ENCODE measurements at places on chromosomes 11 and 22. TPM values are rescaled to one million over a fixed set of nuclear protein-coding genes. Genes with fewer than 3 reads are reported as not detected.

KCNK4 gene
- total RNA-seq, result not detected

DNA sequence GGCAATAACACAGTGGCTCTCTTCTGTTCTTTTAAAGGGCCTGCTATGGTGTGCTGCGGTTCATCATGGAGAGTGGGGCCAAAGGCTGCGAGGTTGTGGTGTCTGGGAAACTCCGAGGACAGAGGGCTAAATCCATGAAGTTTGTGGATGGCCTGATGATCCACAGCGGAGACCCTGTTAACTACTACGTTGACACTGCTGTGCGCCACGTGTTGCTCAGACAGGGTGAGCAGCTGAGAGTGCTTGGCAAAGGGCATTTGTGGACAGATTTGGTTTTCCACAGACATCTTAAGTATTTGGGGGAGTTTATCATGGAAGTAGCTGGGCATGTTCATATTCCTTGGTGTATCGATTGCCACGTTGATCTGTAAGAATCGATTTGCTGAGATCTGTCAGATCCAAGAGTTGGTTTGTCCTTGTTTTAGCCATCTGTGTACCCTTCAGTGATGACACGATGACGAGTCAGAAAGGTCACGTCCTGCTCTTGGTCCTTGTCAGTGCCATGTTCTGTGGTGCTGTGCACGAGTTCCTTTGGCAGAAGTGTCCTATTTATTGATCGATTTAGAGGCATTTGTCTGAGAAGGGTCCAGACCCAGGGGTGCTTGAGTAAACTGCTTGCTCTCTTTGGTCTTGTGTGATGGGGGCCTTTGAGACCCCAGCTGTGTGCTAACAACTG, 4.8 kb downstream of the RPS3 start:
- no peak for DNase-seq

GRCh38 chr22:28857288-28857687, 26.1 kb upstream of the ZNRF3 start:
- no peak for DNase-seq

DNA sequence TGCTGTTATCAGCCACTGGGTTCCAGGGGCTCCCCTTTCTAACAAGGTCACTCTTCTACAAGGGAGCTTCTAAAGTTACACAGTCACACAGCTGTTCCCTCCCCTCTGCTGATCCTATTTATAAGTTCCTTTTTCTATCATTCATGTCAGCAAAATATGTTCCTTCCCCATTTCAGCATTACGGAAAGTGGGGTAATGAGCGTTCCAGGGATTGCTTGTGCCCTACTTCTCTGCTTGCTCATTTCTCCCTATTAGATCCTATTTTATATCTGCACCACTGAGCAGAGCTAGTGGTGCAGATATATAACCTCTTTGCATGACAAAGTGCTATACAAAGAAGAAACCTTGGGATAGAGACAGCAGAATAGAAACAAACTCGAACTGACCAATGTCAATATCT, 22.7 kb upstream of the PLEKHB1 start:
- no peak for DNase-seq

SYT7 gene
- total RNA-seq, result 18.6 TPM

GRCh38 chr11:19719960-19720359, 7.3 kb downstream of the NAV2 start:
- no peak for DNase-seq

PGA5 gene
- total RNA-seq, result not detected

NECTIN1 gene
- 43.9 TPM for total RNA-seq

CDC42EP1 gene
- 52.2 TPM for total RNA-seq

SLC22A6 gene
- not detected for total RNA-seq

- no peak for DNase-seq
Observed at GRCh38 chr11:126109941-126110731, 47.5 kb upstream of the CDON start.

ZBTB44 gene
- 23.3 TPM for total RNA-seq

HOATZ gene
- not detected for total RNA-seq

DNA sequence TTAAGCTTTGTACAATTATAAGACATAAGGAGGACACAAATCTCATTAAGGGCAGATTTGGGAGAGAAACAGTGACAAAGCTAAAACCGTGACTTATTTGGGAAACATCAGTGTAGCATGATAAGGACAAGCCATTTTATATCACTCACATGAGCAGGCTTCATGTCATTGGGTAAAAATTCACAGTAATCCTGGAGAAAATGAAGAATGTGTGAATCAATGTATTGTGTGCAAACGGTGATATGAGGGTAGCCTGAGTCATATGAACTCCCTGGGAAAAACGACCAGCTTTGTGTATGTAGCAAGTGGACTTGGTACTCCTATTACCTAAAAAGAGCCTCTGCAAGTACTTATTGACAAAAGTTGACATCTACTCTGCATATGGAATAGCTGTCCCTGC, 6.0 kb upstream of the TRIM34 start:
- no peak for DNase-seq

DNA sequence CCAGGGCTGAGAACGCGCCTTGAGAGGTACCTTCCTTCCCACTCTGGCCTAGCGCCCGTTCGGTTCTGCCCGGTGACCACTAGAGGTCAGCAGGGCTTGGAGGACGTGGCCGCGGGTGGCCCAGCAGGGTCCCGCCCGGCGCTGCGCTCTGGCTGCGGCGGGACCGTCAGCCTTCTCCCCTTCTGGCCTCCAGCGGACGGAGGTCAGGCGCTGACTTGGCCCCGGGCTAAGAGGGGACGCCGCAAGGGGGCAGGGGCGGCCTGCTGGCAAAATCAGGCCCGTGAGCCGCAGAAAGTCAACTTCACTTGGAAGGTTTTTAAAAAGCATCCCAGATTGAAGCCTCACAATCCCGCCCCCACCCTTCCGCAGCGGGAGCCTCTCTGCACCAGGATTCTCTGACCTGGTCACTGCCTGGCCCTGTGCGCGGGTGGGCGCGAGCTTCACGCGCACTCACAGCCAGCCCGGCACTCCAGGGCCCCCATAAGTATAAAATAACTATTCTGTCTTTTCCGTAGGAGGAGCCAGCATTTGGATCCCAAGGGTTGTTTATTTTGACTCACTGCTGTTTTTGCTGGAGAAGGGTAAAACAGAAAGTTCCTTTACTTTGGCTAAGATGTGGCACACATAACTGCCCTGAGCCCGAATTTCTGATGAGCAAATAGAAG, 23.2 kb upstream of the ZBTB16 start:
- peak; percentile 79 for DNase-seq

- no peak for DNase-seq
Observed at GRCh38 chr22:39318507-39319283, 728 bp downstream of the RPL3 start.

All from left colon (tissue), 2 donors.